ENCODE measurements at places on chromosomes 2 and 18.

- no peak for DNase-seq
Measured at GRCh38 chr2:225100856-225101294, 58.6 kb upstream of the DOCK10 start.

GRCh38 chr2:58039170-58039611 lies 7.4 kb upstream of the VRK2 start:
- no peak for DNase-seq

DNA sequence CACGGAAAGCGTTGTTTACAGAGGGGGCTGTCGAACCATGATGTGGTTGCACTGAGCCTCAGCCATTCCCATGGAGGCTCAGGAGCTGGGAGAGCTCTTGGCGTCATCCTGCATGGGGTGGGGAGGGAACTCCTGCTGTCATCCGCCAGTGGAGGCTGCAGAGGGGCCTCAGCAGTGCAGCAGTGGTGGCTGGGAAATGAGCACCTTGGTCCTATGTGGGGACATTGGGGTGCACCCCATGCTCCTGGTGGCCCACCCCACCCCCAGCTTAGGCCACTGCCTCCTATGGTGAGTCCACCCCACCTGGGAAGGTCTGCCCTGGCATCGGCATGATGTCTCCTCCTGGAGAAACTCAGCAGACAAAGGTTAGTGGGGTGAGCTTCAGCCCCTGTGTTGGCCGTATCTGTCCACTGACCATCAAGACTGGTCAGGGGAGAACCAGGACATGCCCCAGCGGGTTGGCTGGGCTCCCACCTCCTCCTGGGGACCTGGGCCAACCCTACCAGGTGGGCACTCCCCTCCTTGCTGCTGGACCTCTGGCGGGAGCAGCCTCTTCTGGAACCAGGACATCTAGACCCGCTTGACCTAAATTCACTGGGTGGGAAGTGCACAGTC lies 67.8 kb upstream of the HDAC4 start:
- DNase-seq, result no peak

- DNase-seq, result no peak
Measured at GRCh38 chr18:59959073-59959472, 59.3 kb downstream of the PMAIP1 start.

- no peak for DNase-seq
Measured at GRCh38 chr2:54672590-54673456, 50.6 kb upstream of the EML6 start.

GRCh38 chr2:157442191-157442590 lies 1.7 kb downstream of the CYTIP start:
- DNase-seq, result no peak

DNA sequence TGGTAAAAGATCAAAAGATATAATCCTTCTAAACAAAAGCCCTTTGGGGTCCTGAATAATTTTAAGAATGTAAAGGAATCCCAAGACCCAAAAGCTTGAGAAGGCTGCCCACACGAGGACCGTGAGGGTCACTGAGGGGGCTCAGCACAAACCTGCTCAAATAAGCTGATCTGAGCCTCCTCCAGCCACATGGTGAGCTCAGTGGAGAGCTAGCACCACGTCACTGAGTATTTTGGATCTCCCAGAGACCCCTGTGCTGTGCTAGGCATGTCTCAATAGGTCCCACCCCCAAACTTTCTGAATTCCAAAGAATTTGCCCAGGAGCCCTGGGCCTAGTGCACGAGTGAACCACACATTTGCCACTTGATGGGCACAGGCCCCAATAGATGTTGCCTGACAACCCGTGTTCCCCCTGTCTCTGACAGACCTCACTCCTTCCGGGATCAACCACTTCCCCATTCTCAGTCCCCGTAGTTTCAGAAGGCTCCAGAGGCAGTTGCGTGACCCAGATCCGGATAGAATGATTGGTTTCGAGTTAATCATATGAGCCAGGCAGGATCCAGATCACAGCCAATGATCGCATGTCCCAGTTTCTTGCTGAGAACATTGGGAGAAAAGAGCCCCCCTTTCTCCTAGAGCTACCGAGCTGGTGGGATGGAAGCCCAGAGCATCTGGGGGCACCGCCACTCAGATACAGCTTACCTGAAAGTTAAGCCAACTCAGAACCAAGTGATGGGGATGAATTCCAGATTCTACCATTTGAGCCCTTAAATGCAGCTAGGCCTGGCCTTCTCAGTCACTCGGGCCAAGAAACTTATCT lies 203.8 kb downstream of the TNS1 start:
- DNase-seq, result no peak

GRCh38 chr2:98705333-98705617 lies 25.7 kb downstream of the MGAT4A start:
- DNase-seq, result no peak

DNA sequence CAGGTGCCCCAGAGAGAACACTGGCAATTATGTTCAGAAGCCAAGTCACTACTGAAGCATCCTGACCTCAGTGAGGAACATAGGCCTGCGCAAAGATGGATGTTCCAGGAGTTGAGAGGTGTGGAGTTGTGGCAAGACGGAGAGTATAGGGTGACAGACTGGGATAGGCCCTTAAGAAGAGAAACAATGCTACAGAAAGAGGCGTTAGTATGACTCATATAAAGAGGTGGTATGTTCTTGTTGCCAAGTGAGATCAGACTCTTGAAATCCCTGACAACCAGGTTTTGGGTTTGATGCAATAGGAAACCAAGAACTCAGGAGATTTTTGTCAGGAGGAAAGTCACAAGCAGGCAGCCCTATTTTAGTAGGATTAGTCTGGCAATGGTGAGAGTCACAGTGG lies 185.6 kb downstream of the RIT2 start:
- no peak for DNase-seq

DNA sequence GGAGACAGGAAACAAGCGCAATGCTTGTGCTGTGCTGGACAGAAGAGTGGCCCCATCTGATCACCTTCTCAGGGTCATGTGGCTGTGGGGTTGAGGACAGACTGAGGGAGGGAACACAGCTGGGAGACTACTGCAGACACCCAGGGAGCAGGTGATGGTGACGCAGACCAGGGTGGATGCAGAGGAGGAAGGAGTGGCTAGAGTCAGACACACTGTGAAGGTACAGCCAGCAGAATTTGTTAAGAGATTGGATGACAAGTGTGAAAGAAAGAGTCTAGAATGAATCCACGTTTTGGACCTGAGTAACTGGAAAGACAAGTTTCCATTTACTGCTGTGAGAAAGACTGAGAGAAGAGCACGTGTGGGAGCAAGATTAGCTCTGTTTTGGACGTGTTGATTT lies 15.9 kb upstream of the POMC start:
- no peak for DNase-seq

- no peak for DNase-seq
Measured at GRCh38 chr18:36314098-36314497, 16.6 kb downstream of the FHOD3 start.

- DNase-seq, result no peak
Measured at GRCh38 chr2:188986839-188987238, 12.7 kb downstream of the COL3A1 start.

DNA sequence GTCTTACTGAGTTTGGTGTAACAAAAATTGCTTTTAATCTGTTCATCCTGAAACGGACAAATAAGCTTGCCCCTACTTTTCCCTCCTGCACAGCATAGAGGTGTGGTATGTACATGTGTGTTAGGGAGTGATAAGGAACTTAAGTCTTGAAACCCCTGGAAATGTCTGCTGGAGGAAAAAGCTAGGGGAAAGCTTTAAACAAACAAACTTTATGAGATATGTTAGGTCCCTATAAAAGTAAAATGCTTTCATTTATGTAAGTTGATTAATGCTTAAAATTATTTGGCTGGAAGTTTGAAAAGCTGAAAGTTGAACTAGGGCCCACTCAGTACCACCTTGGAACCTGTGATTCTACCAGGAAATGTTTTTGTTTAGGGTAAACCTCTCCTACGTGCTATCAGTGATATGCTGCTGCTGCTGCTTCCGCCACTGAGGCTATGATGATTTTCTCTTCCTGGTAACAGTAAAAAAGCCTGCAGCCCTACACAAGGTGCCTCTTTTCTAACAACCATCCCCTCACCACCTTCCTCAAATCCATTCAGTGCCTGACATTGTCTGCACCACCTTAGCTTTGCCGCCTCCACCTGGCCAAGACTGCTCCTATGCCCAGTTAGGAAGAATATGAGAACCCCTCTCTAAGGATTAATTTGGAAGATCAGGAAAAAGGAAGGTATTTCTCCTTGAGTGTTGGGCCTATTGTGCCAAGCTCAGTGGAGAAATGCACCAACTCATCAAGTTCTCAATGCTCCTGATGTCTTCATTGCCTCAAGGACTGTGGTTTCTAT lies 2.5 kb upstream of the YES1 start:
- peak; percentile 38 for DNase-seq

DNA sequence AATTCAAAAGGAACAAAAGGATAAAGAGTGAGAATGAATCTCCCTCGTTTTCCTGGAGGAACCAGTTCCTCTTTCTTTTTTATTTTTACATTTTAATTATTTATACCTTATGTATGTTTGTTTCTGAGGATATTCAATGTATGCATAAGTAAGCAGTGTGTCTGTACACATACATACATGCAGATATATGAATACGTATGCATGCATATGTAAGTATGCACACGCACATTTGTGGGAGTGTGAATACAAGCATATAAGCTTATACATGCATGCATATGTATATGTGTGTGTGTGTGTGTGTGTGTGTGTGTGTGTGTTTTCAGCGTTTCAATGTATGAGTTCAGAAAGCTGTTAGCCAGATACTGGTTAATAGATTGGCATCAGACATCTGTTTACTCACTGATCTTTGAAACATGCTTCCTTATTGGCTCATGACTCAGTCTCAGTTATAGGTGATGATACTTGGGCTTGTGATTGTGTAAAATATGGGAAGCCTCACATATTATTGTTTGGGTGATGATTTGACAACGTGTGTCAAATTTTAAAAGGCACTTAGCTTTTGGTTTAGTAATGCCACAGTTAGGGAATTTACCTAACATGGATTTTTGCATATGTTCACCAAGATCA lies 279.7 kb upstream of the TRIB2 start:
- DNase-seq, result no peak

DNA sequence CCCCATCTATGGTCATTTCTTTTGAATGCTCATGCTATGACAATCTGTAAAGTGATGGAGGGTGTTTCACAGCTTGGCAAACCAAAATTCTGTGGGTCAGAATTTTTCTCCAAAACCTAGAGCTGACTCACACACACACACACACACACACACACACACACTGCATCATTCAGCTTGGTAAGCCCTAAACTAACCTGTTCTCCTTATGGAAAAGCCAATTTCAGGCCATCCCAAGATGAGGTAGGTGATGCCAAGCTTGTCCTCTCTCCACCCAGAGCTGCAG lies 45.0 kb upstream of the NRP2 start:
- no peak for DNase-seq

DNA sequence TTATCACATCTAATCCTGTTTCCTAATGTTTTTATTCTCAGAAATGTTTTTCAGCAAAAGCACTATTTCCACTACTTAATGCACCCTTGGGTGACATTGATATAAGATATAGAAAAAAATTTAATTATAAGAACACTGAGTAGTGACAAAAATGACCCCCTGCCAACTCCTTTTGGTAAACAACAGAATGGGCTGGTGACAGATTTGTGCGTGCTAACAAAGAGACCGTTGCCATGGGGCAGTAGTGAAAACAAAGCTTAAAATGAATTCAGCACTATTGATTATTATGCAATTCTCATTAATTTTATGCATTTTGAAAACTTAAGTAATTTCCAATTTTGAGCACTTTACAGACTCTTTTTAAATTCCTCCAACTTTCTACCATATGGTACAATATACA lies 33.1 kb downstream of the RDH14 start:
- no peak for DNase-seq

DNA sequence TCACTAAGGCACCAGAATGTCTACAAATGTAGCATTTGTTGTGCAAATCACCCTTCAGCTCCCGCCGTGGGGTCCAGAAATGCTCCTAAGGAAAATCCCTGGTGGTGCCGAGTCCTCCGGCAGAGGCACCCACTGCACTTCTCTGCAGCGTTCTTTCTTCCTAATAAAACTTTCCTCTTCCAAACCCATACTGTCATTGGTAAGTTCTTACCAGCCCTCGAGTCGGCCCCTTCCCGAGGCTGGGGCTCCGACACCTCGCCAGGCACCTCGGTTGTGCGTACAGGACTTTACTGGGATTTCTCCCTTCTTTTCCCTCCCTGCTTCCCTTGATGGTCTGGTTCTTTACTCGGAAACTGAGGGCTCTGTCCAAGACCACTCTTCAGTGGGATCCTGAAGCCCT lies 10.3 kb upstream of the AGXT start:
- DNase-seq, result no peak

DNA sequence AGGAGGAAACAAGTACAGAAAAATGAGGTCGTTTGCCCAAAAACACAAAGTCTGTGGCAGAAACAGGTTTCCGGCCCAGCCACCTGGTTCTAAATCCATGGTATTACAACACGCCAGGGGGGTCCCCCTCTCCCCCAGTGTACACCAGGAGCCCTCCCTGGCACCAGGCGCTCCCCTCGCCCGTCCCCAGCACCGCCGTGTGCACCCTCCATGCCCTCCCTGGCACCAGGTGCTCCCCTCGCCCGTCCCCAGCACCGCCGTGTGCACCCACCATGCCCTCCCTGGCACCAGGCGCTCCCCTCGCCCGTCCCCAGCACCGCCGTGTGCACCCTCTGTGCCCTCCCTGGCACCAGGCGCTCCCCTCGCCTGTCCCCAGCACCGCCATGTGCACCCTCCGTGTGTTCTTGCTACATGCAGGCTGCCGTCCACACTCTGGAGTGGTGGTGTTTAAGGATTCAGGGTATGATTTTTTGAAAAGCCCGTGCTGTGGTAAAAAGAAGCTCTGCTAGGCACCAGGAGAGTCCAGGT lies 59.8 kb upstream of the NFATC1 start:
- no peak for DNase-seq

- peak; percentile 56 for DNase-seq
Measured at GRCh38 chr2:47230418-47230817, 75.3 kb upstream of the STPG4 start.

GRCh38 chr2:155145758-155146229 lies 447.3 kb downstream of the KCNJ3 start:
- no peak for DNase-seq

GRCh38 chr2:138023298-138023697 lies 59.0 kb downstream of the HNMT start:
- no peak for DNase-seq

- no peak for DNase-seq
Measured at GRCh38 chr2:88892788-88893187, 201.3 kb downstream of the RPIA start.

DNA sequence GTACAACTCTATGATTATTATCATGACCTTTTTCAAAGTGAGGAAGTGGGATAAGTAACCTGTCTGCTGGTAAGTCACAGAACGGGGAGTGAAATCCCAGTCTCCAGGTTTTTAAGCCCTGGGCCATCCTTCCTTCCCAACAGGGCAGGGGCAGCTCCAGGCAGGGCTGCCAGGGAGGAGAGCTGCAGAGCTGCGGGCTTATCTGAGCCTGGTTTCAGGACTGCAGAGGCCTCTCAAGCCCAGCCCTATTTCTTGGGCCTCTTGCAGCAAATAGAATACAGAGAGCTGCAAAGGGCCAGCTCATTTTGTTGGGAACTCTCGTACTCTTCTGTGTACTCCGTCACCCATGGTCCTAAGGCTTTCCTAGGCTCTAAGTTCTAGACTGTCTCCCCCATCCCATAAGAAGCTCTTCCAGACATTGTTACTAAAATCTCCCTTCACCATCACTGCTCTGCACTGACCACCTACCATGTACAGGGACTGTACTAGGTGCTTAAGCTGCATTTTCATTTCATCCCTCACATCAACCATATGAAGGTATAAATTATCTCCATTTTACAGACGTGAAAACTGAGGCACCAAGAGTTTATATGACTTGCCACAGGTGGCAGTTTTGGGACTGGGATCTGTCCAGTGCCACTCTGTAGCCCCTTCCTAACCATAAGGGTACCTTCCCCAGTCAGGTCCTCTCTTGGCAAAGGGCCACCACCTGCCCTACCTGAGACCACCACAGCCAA lies 3.1 kb downstream of the RAB11FIP5 start:
- no peak for DNase-seq

GRCh38 chr18:59416818-59417217 lies 57.8 kb upstream of the LMAN1 start:
- DNase-seq, result no peak
